ENCODE measurements at places on chromosomes 3 and 15.

DNA sequence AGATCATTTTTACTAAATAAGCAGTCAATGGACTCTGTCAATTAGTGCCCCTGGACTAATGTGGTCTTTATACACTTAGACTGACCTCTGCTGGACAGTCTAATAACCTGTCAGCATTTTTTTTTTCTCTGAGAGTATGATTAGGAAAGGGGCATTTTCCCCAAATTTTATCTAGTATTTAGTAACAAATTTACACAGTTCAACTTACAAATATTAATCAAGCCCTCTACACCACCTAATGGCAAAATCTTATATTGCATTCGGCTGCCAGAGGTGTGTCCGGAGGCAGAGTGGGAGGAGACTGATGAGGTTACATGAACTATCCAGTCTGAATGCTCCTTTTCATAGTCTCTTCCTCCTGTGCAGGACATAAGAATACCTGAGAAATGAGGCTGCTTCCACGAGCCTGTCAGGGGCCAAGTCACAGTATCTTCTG is 36.0 kb upstream of the COLQ start:
- DNase-seq, result peak; percentile 41

GRCh38 chr3:100454677-100455076 is 37.7 kb upstream of the TMEM45A start:
- DNase-seq, result no peak

DNA sequence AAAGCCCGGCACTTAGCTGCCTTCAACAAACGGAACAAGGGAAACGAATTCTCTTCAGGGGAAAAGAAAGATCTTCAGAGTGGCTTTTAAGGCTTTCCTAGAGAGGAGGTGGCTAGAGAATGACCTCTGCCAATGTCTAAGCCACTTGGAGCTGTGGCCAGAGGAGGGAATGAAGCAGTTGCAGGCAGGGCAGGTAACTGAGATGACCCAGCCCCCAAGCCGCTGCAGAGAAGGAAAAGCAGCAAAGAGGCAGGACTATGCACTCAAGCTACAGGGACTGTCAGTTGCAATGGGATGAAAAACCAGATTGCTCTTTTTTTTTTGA is 113.5 kb downstream of the SEC22A start:
- no peak for DNase-seq

GRCh38 chr3:184178521-184179138 is 4.0 kb downstream of the AP2M1 start:
- DNase-seq, result no peak

- no peak for DNase-seq
Measured at GRCh38 chr15:88586401-88587162, 34.6 kb upstream of the AEN start.

DNA sequence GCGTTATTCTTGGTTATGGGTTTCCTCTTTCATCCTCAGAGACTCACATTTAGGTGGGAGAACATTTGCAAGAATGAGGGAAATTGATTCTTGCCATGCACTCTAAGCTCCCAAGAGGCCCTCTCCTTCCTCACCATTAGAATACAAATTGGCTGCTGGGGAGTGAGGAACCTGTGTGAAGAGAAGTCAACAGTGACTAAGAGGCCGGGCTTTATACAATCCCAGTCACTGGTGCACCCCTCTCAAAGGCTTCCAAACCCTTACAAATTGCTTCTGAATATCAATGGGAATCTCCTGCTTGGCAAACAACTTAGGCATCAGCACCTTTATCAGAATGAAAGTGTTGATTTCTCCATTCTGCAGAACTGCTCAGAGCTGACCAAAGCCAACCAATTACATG is 16.5 kb upstream of the RGMA start:
- no peak for DNase-seq

- no peak for DNase-seq
Measured at GRCh38 chr3:136184703-136185102, 11.4 kb downstream of the MSL2 start.

GRCh38 chr15:101156509-101157159 is 95.2 kb downstream of the CHSY1 start:
- DNase-seq, result no peak

DNA sequence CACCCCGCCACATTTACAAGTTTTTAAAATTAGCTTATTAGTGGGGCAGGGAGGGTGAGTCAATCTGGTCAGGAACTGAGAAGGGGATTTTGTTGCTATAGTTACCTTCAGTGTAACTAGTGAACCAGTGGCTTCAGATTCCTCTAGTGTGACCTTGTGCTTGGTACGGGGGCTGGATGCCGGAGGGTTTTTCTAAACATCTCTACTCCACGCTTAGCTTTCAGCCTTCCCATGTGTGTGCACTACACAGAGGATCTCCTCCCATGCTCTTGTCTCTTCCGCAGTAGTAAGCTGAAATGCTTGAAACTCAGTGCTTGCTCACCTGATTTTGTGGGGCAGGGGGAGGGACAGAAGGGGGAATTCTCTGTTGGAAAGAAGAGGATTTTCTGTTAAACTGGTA is 67.9 kb upstream of the AKAP13 start:
- DNase-seq, result no peak

GRCh38 chr3:33831053-33831452 is 32.6 kb downstream of the PDCD6IP start:
- DNase-seq, result no peak

DNA sequence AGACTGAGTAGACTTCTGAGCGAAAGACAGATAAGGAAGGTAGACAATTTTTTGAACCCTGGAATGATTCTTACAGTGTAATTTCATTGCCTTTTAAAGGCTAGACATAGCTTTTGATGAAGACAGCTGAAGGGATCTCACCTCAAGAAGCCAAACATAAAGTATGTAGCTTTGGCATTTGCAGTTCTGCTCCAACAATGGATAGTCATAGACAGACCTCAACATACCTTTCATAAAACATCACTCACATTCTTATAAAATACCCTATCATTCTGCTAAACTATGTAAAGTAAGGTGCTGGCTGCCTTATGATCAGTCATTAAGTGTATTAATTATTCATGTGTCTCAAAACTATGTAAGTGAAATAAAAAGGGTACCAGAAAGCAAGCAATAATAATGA is 70.0 kb downstream of the UBE3A start:
- no peak for DNase-seq

Measured in effector memory CD4-positive, alpha-beta T cell (primary cell).